ENCODE measurements at places on chromosomes 7 and 10. TPM values are rescaled to one million over a fixed set of nuclear protein-coding genes. Genes with fewer than 3 reads are reported as not detected.

DNA sequence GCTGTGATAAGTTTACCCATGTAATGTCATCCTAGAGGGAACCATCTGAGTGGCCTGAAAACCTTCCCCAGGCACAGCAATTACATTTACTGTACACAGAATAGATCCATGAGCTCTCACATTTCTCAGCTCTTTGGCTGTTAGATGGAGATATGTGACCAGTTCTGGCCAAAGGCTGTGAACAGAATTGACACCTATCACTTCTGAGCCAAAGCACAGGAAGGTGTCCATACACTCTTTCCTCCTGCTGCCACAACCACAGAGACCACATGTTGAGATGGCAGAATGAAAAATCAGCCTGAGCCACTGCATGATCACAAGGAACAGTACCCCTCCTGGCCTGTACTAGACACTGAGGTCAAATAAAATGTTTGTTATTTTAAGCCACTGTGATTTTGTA is 44.3 kb upstream of the ATOH7 start:
- no peak for DNase-seq
- H3K4me3 ChIP-seq: no peak overlapping the region
- H3K4me1 ChIP-seq: no peaks in the 10 kb centered on the region

- no peak overlapping the region for H3K27ac ChIP-seq
- no peak for DNase-seq
- H3K4me1 ChIP-seq: no peaks in the 10 kb centered on the region
- H3K4me3 ChIP-seq: no peak overlapping the region
Observed at GRCh38 chr10:76492026-76492425, 1060.6 kb downstream of the LRMDA start.

DNA sequence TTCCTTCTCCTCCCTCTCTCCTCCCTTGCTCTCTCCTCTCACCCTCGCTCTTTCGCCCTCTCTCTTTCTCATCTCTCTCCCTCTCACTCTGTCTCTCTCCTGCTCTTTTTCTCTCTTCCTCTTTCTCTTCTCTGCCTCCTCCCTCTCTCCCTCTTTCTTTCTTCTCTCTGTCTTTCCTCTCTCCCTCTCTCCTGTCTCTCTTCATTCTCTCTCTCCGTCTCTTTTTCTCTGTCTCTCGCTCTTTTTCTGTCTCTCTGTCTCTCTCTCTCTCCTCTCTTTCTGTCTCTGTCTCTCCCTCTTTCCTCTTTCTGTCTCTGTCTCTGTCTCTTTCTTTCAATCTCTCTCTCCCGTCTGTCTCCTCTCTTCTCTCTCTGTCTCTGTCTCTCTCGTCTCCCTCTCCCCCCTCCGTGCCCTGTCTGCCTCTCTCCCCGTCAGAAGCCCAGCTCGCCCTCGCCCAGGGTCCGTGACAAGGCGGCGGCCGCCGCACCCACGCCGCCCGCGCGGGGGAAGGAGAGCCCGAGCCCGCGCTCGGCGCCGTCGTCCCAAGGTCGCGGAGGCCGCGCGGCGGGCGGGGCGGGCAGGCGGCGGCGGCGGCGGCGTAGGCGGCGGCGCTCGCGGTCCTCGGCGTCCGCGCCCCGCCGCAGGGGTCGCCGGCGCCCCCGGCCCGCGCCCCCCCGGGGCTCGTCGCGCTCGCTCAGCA is 21.3 kb upstream of the HSPB1 start:
- H3K4me1 ChIP-seq: peaks cover 2% of the 10 kb centered on the region
- H3K36me3 ChIP-seq: no peaks in the 10 kb centered on the region
- H3K27ac ChIP-seq: peak overlapping the region; percentile 7
- peak overlapping the region; percentile 58 for H3K4me3 ChIP-seq
- no peaks in the 10 kb centered on the region for H3K27me3 ChIP-seq

Gene MEOX2
- total RNA-seq: 1.5 TPM

DNA sequence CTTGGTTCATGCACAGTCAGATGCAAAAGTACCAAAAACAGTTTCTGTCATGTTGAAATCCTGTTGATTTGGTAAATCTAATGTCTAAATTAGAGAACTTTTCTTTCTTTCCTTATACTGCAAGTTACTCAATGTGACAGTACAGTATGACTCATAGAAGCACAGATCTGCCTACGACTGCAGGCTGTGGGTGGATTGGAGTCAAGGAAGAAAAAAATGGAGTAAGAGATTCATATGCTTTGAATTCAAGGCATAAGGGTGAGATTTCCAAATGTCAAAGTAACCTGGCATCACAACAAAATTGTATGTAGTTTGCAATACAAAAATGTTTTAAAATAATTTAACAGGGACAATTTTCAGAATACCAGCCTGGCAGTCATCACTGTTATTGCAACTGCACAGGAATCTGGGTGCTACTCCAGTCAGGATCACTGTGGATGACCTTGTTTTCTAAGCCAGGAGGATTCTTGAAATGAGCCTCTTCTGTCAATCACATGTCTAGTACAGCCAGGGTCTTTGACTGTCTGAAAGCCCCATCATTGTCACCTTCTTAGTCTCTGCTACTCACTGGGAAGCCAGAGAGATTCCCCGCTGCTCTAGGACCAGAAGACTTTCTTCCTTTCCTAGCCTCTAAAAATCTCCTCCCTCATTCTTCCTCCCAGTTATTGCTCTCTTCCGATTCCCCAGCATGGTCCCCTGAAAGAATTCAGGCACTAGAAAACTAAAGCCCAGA is 83.6 kb downstream of the CD36 start:
- H3K4me3 ChIP-seq: no peak overlapping the region
- no peaks in the 10 kb centered on the region for H3K36me3 ChIP-seq

Gene GRM3
- total RNA-seq: not detected

GRCh38 chr7:137703291-137704010 is 143.3 kb downstream of the DGKI start:
- no peaks in the 10 kb centered on the region for H3K4me1 ChIP-seq
- no peak overlapping the region for H3K4me3 ChIP-seq
- DNase-seq: no peak
- no peaks in the 10 kb centered on the region for H3K36me3 ChIP-seq
- H3K27ac ChIP-seq: no peak overlapping the region

GRCh38 chr7:54701982-54702381 is 57.0 kb downstream of the SEC61G start:
- H3K4me1 ChIP-seq: no peaks in the 10 kb centered on the region
- H3K36me3 ChIP-seq: no peaks in the 10 kb centered on the region
- H3K4me3 ChIP-seq: no peak overlapping the region

GRCh38 chr10:131477457-131478121 is 166.1 kb upstream of the TCERG1L start:
- no peak overlapping the region for H3K4me3 ChIP-seq
- H3K27me3 ChIP-seq: no peaks in the 10 kb centered on the region
- no peaks in the 10 kb centered on the region for H3K4me1 ChIP-seq
- no peaks in the 10 kb centered on the region for H3K36me3 ChIP-seq
- no peak for DNase-seq

Gene SUN3
- not detected for total RNA-seq

Gene SPDYE2B
- not detected for total RNA-seq

GRCh38 chr10:109976681-109977080 is 31.1 kb upstream of the ADD3 start:
- H3K27ac ChIP-seq: no peak overlapping the region
- no peaks in the 10 kb centered on the region for H3K36me3 ChIP-seq
- H3K27me3 ChIP-seq: no peaks in the 10 kb centered on the region
- no peak for DNase-seq
- H3K4me1 ChIP-seq: peaks cover 9% of the 10 kb centered on the region

GRCh38 chr10:106450966-106451365 is 713.5 kb downstream of the SORCS1 start:
- no peak for DNase-seq
- H3K36me3 ChIP-seq: no peaks in the 10 kb centered on the region
- no peaks in the 10 kb centered on the region for H3K4me1 ChIP-seq
- H3K27ac ChIP-seq: no peak overlapping the region
- no peaks in the 10 kb centered on the region for H3K27me3 ChIP-seq

DNA sequence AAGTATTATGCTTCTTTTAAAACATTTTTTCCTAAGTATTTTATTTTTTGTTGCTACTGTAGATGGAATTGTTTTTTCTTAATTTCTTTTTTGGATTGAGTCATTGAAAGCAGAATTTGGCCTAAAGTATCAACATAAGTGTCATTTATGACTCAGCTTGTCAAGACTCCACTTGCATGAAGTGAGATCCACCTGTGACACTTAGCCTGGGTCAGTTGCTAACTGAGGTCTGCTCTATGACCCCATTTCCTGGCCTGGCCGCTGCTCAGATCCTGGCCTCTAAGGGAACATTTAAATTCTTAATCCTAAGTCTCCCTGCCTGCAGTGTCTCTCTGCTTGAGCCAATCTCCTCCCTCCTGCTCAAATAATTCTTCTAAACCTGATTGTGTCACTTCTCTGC is 35.5 kb downstream of the TMEM270 start:
- no peaks in the 10 kb centered on the region for H3K36me3 ChIP-seq
- H3K27ac ChIP-seq: no peak overlapping the region
- no peak overlapping the region for H3K4me3 ChIP-seq
- no peaks in the 10 kb centered on the region for H3K27me3 ChIP-seq
- no peak for DNase-seq

GRCh38 chr7:105389088-105389650 is 448 bp upstream of the SRPK2 start:
- H3K4me3 ChIP-seq: peak overlapping the region; percentile 92
- H3K4me1 ChIP-seq: no peaks in the 10 kb centered on the region
- H3K27me3 ChIP-seq: no peaks in the 10 kb centered on the region
- peak; percentile 45 for DNase-seq
- no peaks in the 10 kb centered on the region for H3K36me3 ChIP-seq

DNA sequence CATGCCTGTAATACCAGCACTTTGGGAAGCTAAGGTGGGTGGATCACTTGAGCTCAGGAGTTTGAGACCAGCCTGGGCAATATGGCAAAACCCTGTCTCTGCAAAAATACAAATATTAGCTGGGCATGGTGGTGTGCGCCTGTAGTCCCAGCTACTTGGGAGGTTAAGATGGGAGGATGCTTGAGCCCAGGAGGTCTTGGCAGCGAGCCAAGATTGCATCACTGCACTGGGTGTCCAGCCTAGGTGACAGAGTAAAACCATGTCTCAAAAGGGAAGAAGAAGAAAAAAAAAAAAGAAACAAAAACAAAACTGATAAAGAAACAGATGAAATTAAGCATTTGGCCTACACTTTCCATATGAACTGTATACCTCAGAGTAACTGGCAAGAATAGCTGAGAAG is 319.2 kb downstream of the PARD3 start:
- H3K27me3 ChIP-seq: no peaks in the 10 kb centered on the region
- DNase-seq: peak; percentile 34
- H3K27ac ChIP-seq: no peak overlapping the region
- peaks cover 3% of the 10 kb centered on the region for H3K4me1 ChIP-seq
- no peaks in the 10 kb centered on the region for H3K36me3 ChIP-seq

DNA sequence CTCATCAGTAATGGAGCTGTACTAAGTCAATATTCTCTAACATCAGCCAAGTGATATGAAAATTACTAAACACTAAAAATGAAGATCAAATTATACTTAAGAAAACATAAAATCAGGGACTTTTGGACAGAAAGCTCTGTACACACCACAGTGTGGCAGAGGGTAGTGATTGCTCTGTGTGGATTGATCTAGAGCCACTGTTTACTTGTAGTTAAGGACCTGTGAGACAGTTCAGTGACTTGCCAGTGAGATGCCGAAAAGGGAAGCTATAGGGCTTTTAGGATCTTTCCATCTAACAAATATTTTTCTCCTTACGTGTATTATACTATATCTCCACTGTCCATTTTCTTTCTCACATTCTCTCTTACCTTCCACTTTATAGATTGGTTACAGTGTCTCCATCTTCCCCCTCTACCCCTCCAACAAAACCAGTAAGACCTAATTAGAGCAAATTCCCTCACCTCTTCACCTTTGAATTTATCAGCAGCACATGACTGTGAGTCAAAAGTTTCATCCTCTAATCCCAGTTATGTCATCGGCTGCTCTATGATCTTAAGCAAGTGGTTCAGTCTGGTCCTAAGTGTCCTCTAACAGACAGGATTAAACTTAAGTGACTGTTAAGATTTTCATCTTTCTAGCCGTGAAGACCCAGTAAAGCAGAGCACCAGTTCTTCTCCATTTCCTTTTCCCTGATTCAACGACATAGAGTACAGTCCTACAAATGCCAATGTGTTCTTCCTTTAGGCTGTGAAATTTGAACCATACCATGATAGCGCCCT is 6.9 kb downstream of the PIK3CG start:
- no peak overlapping the region for H3K27ac ChIP-seq
- H3K4me1 ChIP-seq: no peaks in the 10 kb centered on the region
- no peak overlapping the region for H3K4me3 ChIP-seq
- DNase-seq: no peak

Gene OPALIN
- not detected for total RNA-seq

Gene FAM25C
- not detected for total RNA-seq

GRCh38 chr7:80552031-80552694 is 40.3 kb upstream of the GNAT3 start:
- H3K4me3 ChIP-seq: no peak overlapping the region
- H3K27ac ChIP-seq: no peak overlapping the region
- no peaks in the 10 kb centered on the region for H3K36me3 ChIP-seq
- H3K4me1 ChIP-seq: no peaks in the 10 kb centered on the region
- DNase-seq: no peak
- H3K27me3 ChIP-seq: no peaks in the 10 kb centered on the region

DNA sequence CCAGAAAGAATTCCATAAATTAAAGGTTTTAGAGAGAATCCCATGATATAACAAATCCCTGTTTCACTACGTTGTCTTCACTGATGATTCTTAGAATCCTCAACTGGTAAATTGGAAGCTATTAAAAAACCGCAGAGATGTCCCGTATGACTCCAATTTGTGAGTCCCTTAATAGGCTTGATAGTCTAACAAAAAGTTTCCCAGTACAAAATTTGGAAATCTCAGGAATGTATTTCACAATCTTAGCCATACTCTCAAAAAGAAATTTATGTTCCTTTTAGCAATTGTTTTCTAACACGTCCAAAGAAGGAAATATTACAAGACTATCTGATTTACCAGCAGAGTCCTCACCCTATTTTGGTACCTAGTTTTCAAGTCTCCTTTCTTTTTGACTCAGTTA is 2.5 kb downstream of the TES start:
- H3K27ac ChIP-seq: no peak overlapping the region
- no peaks in the 10 kb centered on the region for H3K27me3 ChIP-seq
- H3K4me1 ChIP-seq: peaks cover 3% of the 10 kb centered on the region
- H3K4me3 ChIP-seq: no peak overlapping the region
- DNase-seq: no peak

Gene CARD11
- total RNA-seq: 0.72 TPM

Gene NEUROG3
- not detected for total RNA-seq

Gene ADARB2
- total RNA-seq: 0.28 TPM

DNA sequence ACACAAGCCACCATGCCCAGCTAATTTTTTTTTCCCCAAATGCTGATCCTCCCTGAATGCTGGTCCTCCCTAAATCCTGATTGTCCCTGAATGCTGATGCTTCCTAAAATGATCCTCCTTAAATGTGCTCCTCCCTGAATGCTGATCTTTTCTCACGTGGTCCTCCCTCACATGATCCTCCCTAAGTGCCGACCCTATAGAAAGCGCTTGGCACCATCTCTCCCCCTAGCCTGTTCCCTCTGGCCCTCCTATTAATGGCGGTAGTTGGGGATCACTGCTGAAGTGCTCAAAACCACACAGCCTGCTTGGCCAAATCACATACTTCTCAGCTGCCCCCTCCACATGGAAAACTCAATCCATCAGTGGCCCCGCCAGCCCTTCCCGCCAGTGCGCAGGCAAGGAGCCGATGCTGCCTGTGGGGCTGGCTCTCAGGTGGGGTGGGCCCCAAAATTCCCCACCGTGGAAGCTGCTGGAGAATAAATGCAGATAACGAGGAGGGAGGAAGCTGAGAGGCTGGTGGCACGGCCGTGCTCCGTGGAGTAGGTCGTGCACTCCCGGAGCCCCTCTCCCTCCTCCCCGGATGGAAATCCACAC is 42.9 kb downstream of the COL26A1 start:
- H3K27ac ChIP-seq: no peak overlapping the region
- H3K4me1 ChIP-seq: no peaks in the 10 kb centered on the region
- no peaks in the 10 kb centered on the region for H3K27me3 ChIP-seq
- DNase-seq: no peak

Gene AKR1C2
- 17.4 TPM for total RNA-seq

Gene A1CF
- not detected for total RNA-seq

Data from ovary (tissue), 10 donors.